ENCODE measurements at places on chromosomes 3 and 15.

- no peak for DNase-seq
Observed at GRCh38 chr3:55567615-55568014, 80.5 kb upstream of the WNT5A start.

DNA sequence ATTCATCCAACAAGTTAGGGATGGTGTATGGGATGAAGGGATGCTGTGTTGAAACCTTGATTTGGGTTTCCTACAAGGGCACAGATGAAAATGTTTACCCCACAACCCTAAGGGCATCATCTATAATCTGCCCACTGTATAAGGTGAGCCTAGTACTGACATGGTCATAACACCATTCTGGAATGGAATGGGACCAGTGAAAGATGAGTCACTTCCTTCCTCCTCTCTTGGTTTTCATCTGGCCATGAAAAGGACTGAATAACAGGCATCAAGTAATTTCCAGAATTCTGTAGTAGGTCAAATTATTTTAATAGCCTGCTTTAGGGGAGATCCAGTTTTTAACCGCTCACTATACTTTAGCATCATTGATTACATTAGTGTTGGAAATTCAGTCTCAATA is 538.6 kb downstream of the NR2F2 start:
- no peak for DNase-seq

GRCh38 chr3:27133060-27133459 is 236.1 kb downstream of the NEK10 start:
- no peak for DNase-seq

DNA sequence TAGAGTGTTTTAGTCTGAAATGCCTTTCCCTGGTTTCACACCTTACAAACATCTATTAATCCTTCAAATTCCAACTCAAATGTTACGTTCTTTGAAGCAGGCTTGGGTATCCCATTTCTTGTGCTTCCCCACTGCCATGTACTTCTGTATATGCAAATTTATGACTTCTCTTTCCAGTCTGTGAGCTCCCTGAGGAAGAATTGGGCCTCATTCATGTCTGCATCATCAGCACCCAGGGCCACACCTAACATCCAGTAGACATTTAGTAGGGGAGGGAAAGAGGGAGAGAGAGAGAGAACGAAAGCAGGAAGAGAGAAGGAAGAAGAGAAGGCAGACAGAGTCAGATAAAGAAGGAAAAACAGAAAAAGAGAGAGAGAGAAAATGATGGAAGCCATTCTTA is 53.3 kb upstream of the KY start:
- DNase-seq, result no peak

- DNase-seq, result no peak
Observed at GRCh38 chr3:137325170-137325569, 367.4 kb downstream of the IL20RB start.

GRCh38 chr3:61250784-61251173 is 473 bp downstream of the FHIT start:
- DNase-seq, result peak; percentile 45

Measured in activated CD4-positive, alpha-beta T cell treated with anti-CD3 and anti-CD28 coated beads, Interleukin-2, Interleukin-4, amounts not matched to agents 100 ng/mL and 50 ng/mL, durations not matched to agents 16 hours and 8 hours (primary cell).